ENCODE measurements at places on chromosomes 3 and 15.

DNA sequence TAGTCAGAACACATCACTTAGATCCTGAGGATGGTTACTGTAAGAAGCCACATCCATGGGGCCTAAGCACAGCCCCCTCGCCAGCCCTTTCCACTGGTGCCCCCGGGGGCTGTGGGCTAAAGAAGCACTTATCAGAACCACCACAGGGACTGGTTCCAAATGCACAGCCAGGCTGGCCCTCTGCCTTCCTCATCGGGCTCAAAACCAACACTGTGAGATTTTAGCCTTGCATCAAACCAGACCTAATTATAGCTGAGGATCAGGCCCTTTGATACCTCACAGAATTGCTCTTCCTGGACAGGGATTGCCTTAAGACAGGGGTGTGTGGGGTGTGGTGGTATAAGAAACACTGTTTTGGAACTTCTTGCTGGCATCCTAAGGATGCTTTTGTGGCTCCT lies 23.7 kb downstream of the SRPRB start:
- DNase-seq = no peak

- DNase-seq = no peak
Observed at GRCh38 chr3:119580067-119580760, 922 bp downstream of the ADPRH start.

- DNase-seq = no peak
Observed at GRCh38 chr15:31487811-31488436, 161.3 kb downstream of the KLF13 start.

GRCh38 chr3:188253800-188254452 lies 100.0 kb downstream of the LPP start:
- no peak for DNase-seq

DNA sequence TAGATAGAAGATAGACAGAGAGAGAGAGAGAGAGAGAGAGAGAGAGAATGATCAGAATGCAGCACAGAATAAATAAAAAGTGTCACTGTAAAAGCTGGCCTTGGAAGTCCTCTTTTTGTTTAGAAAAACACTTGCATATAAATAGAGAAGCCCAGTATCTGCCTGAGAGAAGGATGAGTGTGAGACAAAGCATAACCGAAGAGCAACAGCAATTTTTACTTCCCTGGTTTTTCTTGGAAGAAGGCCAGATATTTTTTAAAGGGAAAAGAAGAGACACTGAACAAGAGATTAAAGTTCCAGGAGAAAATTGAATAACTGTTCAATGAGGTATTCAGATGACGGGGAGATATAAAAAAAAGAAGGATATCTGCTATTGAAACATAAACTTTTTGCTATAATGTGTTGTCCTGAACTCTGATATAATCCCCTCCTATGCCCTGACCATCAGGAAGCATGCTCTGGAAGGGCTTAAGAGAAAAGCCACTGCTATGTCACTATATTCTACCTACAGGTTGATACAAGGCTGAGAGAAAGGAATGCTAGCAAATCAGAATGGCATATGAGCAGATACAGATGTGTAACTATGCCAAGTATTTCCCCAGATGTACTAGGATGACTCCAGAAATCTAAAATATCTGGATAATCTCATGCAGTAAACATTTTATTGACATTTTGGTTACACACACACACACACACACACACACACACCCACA lies 358.9 kb downstream of the RBMS3 start:
- DNase-seq = no peak

- DNase-seq = no peak
Observed at GRCh38 chr3:146306656-146307455, 56.0 kb upstream of the PLSCR4 start.

DNA sequence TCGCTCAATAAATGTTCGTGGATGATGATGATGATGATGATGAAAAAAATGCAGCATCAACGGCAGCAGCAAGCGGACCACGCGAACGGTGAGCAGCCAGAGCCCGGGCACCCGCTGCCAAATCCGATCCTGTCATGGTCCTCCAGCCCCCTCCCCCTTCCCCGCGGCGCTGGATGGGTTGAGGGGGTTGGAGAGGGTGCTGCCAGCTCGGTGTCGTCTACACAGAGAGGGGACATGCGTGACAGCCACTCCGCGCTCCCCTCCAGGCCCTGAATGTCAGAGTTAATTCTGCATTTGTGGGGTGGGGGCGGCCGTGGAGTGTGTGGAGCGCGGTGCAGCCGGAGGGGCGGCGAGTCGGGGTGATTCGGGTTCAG lies 722 bp downstream of the CACNA1D start:
- DNase-seq = no peak

GRCh38 chr15:81475926-81476325 lies 101.9 kb upstream of the TMC3 start:
- no peak for DNase-seq

DNA sequence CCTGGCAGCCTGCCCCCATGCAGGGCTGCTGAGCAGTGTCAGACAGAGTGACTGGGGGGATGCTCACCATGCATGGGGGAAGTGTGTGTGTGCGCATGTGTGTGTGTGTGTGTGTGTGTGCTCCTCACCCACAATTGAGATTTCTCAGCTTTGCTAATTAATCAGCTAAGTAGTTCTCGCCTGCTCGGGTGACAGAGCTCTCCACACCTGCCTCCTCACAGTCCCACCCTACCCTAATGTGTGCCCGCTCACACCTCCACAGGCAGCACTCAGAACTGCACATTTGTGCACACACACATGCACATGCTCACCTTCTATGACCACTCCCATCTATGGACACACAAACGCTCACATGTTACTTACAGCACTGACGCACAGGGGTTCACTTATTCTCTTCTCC lies 37.3 kb downstream of the CACNA2D2 start:
- DNase-seq = no peak

GRCh38 chr15:99731336-99732123 lies 1.7 kb downstream of the LYSMD4 start:
- DNase-seq = no peak

- DNase-seq = no peak
Observed at GRCh38 chr3:46433841-46434240, 26.8 kb downstream of the CCRL2 start.

- no peak for DNase-seq
Observed at GRCh38 chr3:167733961-167734497, 663 bp downstream of the PDCD10 start.

- no peak for DNase-seq
Observed at GRCh38 chr3:173774294-173774693, 376.8 kb downstream of the NLGN1 start.

- no peak for DNase-seq
Observed at GRCh38 chr15:51766341-51766740, 14.9 kb downstream of the TMOD2 start.

- DNase-seq = no peak
Observed at GRCh38 chr3:188825901-188826300, 345.9 kb upstream of the TPRG1 start.

GRCh38 chr3:160331127-160331937 lies 67.7 kb downstream of the IFT80 start:
- DNase-seq = peak; percentile 83

DNA sequence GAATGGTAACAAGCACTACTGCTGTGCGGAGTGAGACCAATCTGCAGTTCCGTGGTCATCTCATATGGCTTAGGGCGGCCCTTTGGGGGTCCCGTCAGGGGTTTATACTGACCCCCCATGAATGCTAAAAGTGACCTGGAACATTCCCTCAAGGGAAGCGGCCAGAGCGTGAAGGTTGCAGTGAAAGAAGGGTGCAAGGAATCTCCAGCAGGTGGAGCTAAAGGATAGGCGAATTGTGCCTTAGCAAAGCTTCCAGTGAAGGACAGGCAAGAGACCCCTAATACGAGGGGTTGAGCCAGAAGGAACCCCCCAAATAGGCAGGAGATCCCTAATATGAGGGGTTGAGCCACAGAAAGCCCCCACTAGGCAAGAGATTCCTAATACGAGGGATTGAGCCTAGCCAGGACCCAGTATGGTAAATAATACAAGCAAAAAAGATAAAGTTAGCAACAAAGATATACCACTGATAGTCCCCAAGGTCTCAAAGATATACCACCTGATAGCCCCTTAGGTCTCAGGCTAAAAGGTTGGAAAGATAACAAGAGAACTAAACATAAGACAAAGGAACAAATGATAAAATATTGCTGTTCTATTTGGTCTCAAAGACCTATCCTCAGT lies 32.8 kb downstream of the ZNF589 start:
- peak; percentile 23 for DNase-seq

DNA sequence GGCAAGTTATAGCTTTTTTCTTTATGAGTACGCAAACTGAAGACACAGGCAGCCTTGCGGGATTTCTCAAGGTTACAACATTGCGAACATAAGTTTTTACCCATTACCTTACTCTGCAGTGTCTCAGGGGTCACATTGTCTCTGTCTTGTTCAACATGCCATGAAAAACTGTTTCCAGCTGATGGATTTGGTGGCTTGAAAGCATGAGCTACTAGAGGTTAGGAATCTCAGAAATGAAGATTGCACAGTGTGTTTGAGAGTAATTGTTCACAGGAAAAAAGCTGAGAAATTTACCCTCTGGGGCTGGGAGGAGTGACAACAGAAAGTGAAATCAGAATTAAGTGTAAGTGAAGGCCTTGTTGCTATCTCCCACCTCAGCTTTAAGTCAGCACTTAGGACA lies 568.6 kb downstream of the TAFA4 start:
- no peak for DNase-seq

GRCh38 chr15:75067123-75067830 lies 43.9 kb downstream of the PPCDC start:
- no peak for DNase-seq

GRCh38 chr3:45858809-45859543 lies 17.1 kb upstream of the LZTFL1 start:
- DNase-seq = no peak

- DNase-seq = no peak
Observed at GRCh38 chr15:25171111-25171811, 216.5 kb downstream of the SNRPN start.

GRCh38 chr3:20574746-20575145 lies 388.7 kb upstream of the SGO1 start:
- peak; percentile 84 for DNase-seq

DNA sequence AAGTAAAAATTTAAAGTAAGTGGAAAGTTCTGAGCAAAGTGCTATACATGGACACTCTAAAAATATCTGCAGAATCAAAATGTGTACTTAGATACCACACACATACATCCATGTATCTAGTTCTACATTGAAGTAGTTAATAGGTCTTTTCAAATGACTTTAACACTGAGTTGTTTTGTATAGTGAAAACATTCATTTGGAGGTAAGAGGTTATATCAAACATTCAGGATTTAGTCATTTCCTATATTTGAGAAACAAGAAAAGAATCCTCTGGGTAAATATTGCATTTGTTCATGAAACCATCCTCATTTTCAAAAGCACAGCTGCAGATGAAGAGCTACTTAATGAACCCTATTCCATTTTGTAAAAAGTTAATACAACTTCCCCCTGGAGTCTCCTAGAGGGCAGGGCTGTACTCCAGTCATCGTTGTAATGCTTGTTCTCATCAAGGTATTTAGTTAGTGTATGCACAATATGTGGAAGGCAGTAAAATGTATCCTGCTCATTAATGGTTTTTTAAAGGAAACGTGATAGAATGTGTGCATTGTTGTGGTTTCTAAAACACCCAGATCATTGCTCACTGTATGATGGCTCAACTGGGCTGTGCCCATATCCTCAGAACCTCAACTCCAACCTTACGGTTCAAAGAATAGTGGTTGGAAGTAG lies 26.2 kb downstream of the ARPP21 start:
- no peak for DNase-seq

DNA sequence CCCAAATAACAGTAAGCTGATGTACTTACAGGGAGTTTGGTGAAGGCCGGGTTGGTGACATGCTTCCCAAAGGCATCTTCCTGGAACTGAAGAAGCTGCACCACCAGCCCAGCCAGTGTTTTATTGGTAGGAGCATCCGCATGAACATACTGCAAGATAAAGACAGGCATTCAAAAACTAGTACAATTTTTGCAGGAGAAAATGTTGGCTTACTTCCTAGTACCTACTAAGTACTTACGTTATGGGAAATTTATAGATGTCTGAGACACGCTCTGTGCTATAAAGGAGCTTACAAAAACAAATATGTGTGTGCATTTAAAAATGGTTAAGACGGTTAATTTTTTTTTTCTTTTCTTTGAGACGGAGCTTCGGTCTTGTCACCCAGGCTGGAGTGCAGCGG lies 8.9 kb downstream of the SMARCC1 start:
- DNase-seq = no peak

DNA sequence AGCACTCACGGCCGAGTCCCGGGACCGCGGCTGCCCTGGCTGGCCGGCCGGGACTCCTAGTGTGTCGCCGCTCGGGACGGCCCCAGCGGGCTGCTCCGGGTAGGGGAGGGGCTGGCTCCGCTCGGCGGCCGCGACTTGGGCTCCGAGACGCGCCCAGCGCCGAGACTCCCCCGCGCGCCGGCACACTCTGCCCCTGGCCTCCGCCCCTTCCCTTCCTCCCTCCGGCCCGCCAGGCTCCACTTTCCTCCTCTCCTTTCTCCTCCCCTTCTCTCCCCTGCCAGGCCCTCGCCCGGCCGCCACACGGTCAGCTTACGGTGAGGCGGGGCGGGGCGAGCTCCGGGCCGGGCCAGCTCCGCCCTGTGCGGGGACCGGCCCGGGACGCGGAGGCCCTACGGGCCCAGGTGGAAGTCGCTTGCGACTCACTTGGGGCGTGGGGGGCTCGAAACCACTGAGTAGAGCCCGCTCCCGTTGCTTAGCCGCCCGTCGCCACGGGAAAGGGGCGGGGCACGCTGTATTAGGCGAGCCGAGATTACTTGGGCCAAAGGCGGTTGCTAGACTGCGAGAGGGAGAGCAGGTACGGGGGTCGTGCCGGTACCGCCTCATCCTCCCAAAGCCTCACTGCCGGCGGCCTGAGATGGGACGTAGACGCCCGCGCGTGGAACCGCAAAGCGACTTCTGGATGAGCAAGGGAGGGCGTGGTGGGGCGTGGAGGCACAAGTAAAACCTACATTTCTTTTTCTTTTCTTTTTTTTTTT lies at the start of gene ITGB5:
ITGB5 (minus strand) TSS at position 189 of the 755 bp plus-strand sequence. CDS start 365 bp downstream, outside the sequence.
- DNase-seq = no peak

- no peak for DNase-seq
Observed at GRCh38 chr3:13493867-13494441, 13.8 kb downstream of the HDAC11 start.

GRCh38 chr3:54235998-54236397 lies 113.6 kb downstream of the CACNA2D3 start:
- no peak for DNase-seq

- no peak for DNase-seq
Observed at GRCh38 chr15:87710406-87710805, 546.1 kb downstream of the NTRK3 start.

- peak; percentile 47 for DNase-seq
Observed at GRCh38 chr15:101445562-101446517, 43.7 kb downstream of the PCSK6 start.

DNA sequence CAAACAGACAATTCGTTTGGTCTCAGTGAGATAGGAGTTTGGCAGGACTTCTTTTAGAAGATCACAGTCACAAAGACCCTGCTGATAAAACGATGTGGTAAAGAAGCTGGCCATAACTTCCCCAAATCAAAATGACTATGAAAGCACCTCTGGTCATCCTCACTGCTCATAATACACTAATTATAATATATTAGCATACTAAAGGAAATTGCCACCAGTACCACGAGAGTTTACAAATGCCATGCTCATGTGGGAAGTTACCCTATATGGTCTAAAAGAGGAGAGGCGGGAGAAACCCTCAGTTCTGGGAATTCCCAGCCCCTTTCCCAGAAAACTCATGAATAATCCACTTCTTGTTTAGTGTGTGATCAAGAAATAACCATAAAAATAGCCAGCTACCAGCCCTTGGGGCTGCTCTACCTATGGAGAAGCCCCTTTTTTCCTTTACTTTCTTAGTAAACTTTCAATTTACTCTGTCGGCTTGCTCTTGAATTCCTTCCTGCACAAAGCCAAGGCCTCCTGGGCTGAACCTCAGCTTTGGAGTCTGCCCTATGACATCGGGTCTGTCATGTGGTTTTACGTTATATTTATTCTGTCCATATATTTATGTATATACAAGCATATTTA lies 115.8 kb upstream of the IGSF10 start:
- no peak for DNase-seq

GRCh38 chr3:125221831-125222230 lies 9.3 kb upstream of the SLC12A8 start:
- no peak for DNase-seq
